ENCODE measurements at places on chromosomes 1 and 21.

- no peak for DNase-seq
Observed at GRCh38 chr1:165861911-165862310, 34.5 kb downstream of the UCK2 start.

GRCh38 chr1:10726355-10726754 is 70.1 kb downstream of the CASZ1 start:
- no peak for DNase-seq

DNA sequence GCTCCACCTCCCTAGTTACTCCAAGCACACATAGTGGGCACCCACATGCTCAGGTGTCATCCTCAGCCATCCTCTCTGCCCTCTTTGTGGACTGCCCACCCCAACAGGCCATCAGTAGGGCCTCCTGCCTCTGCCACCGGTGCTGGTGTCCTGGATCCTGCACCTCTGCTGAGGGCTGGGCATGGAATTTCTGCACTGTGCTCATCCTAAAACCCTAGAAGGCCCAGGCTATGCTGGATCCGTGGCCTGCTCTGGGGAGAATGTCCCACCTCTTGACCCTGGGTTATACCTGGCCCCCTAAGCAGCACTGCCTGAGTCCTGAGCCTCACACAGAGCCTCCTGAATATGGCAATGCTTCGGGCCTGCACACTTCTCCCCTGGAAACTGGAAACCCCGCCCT is 318.3 kb downstream of the MATN1 start:
- DNase-seq: no peak

DNA sequence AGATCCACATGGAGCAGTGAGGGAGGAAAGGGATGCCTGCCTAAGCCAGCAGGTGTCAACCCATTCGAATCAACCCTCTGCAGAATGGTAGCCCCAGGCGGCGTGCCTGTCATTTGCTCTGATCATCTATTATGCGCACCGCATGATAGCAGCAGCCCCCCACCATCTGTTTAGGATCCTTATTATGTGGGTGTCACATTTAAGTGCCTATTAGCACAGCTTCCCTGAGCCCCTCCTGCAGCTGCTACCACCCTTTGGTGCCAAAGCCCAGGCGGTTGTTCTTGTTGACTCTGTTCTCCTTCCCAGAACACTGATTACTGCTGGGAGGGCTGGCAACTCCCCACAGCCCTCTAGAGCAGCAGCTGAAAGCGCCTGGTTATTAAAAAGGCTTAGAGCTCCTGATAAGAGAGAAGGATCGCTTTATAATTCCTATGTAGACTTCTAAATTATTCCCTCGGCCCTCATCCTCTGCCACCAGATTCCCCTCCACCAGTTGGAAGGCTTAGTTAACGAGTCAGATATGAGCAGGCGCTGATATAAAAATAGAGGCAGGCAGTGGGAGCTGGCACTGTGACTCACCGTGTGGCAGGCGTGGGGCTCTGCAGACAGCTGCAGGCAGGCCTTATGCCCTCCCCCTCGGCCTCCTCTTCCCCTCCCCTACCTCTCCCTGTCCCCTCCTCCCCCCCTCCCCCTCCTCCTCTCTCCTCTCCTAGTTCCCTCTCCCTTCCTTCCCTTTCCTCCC is 23.0 kb downstream of the ACTA1 start:
- peak; percentile 95 for DNase-seq

DNA sequence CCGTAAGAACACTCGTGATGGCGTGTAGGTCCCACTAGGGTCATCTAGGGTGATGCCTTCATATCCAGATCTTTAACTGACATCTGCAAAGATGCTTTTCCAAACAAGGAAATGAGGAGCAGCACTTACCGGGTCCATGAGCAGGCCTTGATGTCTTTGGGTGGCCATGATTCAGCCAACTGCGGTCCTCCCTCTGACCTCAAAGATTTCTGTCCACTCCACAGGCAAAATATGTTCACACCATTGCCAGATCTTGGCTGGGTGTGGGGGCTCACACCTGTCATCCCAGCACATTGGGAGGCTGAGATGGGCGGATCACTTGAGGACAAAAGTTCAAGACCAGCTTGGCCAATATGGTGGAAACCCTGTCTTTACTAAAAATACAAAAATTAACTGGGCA is 18.2 kb downstream of the TRPM2 start:
- no peak for DNase-seq

- no peak for DNase-seq
Observed at GRCh38 chr1:76782809-76783208, 84.5 kb upstream of the ST6GALNAC5 start.

GRCh38 chr1:230824551-230824918 is 43.8 kb downstream of the C1orf198 start:
- DNase-seq: no peak

- DNase-seq: no peak
Observed at GRCh38 chr1:58390091-58390490, 156.4 kb downstream of the OMA1 start.

- DNase-seq: no peak
Observed at GRCh38 chr1:9901148-9902059, 8.7 kb downstream of the CTNNBIP1 start.

GRCh38 chr1:55877437-55878232 is 662.5 kb upstream of the USP24 start:
- no peak for DNase-seq

DNA sequence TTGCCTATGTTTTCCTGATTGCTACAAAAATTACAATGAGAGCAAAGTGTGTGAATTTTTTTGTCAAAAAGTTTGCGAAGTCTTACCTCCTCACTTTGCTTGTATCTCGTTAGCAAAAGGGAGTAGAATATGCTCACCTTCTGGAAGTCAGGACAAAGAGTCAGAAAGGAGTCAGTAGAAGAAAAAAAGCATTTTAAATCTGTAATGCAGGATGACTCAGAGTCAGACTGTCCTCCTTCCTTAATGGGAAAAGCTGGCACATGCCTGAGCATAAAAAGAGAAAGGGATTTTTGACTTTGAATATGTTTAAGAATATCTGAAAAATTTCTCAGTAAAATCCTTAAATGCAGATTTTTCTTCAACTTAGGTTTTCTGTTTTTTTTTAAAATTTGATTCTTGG is 14.2 kb upstream of the VN1R5 start:
- DNase-seq: no peak

DNA sequence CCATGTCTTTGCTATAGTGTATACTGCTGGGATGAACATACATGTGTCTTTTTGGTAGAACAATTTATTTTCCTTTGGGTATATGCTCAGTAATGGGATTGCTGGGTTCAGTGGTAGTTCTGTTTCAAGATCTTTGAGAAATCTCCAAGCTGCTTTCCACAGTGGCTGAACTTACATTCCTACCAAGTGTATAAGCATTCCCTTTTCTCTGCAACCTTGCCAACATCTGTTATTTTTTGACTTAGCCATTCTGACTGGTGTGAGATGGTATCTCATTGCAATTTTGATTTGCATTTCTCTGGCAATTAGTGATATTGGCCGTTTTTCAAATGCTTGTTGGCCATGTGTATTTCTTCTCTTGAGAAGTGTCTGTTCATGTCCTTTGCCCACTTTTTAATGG is 37.5 kb upstream of the ANGPTL1 start:
- DNase-seq: no peak

DNA sequence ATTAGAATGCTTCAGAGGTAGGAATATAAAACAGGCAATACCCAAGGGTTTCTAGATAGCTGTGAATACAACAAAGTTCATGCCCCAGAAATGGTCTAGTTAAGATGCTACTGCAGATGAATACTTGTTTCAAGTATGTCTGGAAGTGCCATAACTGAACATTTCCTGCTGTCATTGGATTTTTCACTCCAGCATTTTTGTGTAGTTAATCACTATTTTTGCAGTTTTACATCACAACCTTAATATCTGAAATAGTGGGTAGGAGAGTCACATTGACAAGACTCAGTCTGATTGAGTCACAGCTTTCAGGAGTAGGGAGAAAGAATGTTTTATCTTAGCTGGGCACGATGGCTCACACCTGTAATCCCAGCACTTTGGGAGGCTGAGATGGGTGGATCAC is 126.4 kb upstream of the C1orf21 start:
- DNase-seq: peak; percentile 32

DNA sequence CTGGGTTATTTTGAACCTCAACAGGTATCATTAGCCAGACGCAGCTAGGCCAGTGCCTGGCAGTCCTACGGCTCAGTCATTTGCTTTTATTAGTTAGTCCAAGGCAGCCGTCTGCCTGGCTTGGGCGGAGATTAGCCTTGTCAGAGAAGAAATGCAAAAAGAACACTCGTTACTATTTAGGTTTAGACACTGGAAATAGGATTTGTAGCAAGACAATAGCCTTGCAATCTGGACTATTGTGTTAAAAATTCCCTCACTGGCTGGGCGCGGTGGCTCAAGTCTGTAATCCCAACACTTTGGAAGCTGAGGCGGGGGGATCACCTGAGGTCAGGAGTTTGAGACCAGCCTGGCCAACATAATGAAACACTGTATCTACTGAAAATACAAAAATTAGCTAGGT is 11.0 kb upstream of the PRKCZ start:
- no peak for DNase-seq

DNA sequence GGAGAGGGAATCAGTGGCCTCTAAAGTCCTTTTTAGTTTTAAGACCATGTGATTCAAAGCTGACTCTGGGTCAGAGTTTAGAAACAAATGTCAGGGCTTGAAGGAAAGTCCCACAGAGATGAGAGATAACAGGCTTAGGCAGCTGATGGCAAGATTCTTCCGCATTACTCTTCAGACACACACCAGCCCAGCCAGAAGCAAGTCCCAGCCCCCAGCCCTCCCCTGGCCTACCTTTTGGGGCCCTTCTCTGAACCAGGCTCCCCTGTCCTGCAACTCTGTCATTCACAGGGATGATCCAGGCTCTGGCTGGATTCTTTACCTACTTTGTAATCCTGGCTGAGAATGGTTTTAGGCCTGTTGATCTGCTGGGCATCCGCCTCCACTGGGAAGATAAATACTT is 13.1 kb upstream of the CASQ1 start:
- DNase-seq: no peak

DNA sequence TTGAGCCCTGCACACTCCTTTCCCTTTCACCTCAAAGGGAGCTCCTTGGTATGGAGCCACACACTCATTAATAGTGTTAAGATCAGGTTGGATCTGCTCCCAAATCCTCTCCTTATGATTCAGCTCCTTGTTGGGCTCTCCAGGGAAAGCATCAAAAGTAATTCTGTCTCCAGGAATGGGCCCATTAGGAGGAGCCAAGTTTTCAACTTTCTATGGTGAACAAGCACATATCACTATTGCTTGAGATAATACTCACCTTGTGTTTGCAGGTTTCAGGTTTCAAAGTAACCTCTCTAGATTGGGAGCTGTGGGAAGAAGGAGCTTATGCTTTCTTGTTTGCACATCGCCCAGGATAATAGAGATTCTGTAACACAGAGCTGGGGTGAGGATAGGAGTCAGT is 164.8 kb downstream of the TNFSF18 start:
- DNase-seq: no peak

GRCh38 chr1:244710474-244711062 is 57.6 kb downstream of the DESI2 start:
- DNase-seq: no peak

- DNase-seq: no peak
Observed at GRCh38 chr1:20429296-20429695, 56.7 kb downstream of the CAMK2N1 start.

GRCh38 chr1:150505431-150505830 is 2.5 kb upstream of the ECM1 start:
- DNase-seq: no peak

DNA sequence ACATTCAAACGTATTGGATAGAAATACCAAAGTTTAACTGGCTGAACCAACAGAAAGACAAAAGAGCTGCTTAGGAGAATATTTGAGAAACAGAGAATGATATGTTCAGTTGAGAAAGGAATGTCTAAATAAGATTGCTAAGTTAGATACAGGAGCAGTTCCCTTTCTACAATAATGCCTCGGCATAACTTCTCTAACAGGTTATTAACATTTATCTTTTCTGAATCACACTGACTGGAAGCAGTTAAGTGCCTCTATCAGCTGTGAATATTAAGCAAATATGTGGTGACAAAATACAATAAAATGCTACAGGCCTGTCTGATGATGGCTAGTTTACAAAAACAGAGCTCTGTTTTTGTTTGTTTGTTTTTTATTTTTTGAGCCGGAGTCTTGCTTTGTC is 121.9 kb downstream of the KCNK1 start:
- DNase-seq: no peak

GRCh38 chr1:223242382-223242955 is 99.4 kb upstream of the TLR5 start:
- DNase-seq: no peak

- no peak for DNase-seq
Observed at GRCh38 chr1:241142493-241142892, 214.5 kb downstream of the RGS7 start.

- no peak for DNase-seq
Observed at GRCh38 chr1:54077359-54077758, 24.0 kb downstream of the TCEANC2 start.

GRCh38 chr21:35100349-35100811 is 51.3 kb upstream of the RUNX1 start:
- DNase-seq: no peak

- peak; percentile 9 for DNase-seq
Observed at GRCh38 chr1:79005945-79006344, 585 bp downstream of the ADGRL4 start.

DNA sequence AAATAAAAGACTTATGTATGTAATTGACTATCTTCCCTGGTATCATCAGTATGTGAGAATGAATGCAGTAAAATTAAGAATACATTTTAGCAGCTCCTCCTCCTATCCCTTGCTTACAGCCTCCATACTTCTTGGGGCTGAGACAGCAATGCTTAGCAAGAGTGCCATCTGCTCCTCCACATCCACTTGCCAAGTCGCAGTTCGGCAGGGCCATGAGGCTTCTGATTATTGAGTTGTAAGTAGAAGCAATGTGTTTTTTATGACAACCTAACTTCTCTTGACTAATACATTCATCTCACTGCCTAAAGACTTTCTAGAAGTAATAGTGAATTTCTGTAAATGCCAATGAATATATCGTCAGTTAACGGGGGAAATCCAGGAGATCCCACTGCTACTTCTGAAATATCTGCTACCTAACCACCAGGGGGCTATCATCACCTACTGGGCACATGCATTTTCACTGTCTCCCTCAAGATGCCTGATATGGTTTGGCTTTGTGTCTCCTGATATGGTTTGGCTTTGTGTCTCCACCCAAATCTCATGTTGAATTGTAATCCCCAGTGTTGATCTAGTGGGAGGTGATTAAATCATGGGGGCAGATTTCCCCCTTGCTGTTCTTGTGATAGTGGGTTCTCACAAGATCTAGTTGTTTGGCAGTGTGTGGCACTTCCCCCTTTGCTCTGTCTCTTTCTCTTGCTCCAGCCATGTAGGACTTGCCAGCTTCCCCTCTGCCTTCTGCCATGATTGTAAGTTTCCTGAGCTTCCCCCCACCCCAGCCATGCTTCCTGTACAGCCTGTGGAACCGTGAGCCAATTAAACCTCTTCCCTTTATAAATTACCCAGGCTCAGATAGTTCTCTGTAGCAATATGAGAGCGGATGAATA is 59.6 kb downstream of the EXTL2 start:
- no peak for DNase-seq

Measured in urothelium cell line (cell line).